Right lung (tissue), 10 donors: ENCODE measurements at places on chromosomes 5 and 9. TPM values are rescaled to one million over a fixed set of nuclear protein-coding genes. Genes with fewer than 3 reads are reported as not detected.
A peak's percentile ranks its signal among the peaks of the same experiment; 100 is the strongest.

DNA sequence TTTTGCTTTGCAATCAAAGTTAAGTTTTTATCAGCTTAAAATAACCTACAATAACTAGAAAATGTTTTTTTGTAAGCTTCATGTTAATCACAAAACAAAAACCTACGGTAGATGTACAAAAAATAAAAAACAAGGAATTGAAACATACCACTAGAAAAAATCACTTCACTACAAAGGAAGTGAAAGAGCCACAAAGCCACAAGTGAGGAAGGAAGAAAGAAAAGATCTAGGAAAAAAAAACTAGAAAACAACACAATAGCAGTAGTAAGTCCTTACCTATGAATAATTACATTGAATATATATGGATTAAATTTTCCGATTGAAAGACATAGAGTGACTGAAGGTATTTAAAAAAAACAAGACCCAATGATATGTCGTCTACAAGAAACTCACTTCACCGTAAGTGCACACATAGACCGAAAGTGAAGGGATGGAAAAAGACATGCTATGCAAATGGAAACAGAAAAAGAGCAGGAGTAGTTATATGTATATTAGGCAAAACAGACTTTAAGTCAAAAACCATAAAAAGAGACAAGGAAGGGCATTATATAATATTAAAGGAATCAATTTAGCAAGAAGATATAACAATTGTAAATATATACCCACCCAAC lies 13.4 kb upstream of the ZDHHC21 start:
- no peak for DNase-seq

GRCh38 chr5:7246287-7246686 lies 149.7 kb upstream of the ADCY2 start:
- no peak for DNase-seq

- no peak for DNase-seq
These were observed 4.3 kb upstream of the TRIO start for GRCh38 chr5:14138608-14139540.

DNA sequence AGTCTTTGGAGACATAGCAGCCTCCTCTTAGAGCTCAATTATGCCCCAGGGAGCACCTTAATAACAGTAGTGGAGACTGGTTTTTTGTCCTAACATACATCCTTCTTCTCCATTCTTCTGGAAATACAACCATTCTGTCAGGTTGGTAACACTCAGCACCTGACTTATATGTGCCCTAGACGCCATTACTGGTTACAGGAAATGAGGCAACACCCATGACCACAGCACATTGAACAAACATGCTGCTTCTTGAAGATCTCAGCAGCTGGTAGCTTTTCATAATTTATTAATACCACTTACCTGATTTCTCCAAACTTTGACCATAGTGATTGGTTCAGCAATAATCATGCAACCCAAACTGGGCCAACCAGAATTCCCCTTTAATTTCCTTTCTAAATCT lies 25.1 kb upstream of the TRPM3 start:
- no peak for DNase-seq

DNA sequence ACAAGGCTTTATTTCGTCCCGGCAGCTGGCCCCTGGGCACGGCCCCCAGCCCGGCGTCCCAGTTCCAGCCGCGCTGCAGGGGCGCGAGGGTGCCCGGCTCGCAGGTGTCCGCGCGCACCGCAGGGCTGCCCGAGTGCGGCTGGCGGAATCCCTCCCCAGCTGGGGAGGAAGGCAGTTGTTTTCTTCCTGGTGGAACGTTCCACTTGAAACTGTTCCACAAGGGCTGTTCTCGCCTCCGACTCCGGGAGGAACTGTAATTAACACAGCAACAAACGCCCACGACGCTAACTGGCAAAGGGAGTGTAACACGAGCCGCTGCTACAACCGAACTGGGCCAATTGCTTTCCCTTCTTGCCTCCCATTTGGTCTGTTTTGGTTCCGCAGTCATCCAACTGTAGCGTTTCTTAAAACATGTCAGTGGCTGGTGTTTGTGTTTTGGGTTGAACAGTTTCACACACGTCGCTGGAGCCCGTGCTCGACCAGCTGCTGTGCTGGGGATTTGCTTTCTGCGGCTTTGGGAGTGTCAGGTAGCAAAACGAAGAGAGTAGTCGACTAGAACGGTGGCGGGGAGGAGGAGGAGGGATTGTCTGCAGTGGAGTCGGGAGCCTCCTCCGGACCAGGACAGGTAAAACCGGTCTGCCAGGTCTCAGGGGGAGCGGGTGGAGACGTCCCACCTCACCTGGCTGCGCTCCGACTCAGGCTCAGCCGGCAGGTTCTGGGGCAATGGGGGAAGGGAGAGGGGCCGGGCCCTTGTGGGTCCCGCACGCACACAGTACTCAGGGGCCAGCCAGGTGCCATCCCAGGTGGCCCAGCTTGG lies 131.6 kb upstream of the NIPBL start:
- DNase-seq: peak; percentile 73

DNA sequence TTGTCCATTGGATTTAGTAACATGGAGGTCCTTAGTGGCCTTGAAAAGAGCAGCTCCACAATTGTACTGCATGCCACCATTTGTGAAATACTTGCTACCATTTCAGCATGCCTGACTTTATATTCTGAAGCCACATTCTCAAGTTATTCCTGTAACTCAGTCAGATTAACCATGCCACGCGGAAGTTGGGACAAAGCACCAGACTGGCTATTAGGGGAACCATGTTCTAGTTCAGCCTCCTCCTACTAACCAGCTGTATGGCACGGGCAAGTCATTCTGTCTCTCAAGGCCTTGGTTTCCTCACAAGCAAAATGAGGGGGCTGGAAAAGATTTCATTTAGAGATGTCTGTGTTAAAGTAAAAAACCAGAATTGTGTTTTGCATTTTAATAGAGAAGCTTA lies 418.0 kb downstream of the PLK2 start:
- DNase-seq: no peak

The WNT8A gene
- not detected for polyA plus RNA-seq

DNA sequence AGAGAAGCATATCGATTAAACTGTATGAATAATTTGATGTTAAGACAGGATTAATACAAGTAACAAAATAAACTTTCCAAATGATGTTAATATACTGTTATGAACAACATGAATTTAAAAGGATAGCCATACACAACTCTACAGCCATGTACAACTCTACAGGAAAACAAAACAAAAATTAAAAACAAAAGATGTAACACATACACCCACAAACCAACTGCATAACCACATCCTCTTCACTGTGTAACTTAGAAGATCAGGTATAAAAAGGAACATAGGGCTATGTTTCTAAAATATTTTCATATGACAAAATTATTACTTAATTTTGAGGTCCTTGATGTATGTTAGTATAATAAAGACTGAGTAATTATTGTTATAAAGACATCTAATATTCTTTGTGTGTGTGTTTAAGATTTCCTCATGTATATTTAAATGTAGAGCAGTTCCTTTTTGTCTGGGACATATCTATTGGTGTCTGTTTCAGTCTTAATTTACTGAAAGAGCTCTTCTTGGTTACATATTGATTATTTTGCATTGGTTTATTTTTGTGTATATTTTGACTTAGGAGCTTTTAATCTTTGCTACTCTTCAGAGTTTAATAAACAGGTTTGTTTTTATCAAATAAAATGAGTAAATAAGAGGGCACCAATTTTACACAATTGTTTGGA lies 966.8 kb upstream of the CTNND2 start:
- DNase-seq: no peak

DNA sequence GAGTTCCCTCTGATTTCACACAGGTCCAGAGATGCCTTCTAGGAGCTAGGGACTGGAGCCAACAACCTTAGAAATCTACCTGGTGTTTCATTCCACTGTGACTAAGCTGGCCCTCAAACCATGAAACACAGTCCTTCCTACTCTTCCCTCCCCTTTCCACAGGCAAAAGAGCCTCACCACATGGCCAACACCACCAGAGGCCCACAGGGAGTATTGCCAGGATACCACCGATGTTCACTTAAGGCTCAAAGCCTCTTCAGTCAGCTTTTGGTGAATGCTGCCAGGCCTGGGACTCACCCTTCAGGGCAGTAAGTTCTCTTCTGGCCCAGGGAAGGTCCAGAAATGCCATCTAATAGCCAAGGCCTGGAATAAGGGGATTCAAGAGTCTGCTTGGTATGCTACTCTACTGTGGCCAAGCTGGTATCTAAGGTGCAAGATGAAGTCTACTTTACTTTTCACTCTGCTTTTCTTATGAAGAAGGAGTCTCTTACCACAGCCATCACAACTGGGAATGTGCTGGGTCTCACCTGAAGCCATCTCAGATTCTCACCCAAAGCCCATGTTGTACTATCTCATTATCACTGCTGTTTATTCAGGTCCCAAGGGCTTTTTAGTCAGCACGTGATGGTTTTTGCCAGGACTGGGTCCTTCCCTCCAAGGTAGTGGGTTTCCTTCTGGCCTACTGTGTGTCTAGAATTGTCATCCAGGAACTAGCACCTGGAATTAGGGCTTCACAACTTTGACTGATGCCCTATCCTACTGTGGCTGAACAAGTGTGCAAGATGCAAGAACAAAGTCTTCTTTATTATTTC lies 1018.4 kb downstream of the TAF11L14 start:
- no peak for DNase-seq

The MRPS30 gene
- polyA plus RNA-seq: 61.1 TPM

- no peak for DNase-seq
These were observed 330.8 kb upstream of the RFX3 start for GRCh38 chr9:3856592-3856991.

The ROPN1L gene
- polyA plus RNA-seq: 7.9 TPM

DNA sequence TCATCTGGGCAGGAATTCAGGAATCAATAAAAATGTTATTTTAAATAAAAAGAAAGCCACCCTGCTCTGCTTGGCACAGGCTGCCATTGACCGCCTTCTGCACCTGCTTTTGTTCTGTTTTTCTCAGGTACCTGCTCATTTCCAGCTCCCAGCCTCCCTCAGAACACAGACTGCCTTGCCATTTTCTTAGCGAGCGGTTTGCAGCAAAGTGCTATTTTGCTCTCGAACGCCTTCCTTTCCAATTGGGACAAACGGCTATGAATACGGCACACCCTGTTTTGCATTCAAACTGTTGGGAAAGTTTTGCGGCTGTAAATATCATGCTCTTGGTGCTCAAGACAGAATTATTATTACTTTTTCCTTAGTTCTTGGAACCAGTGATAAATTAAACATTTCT lies 25.1 kb upstream of the FCN1 start:
- DNase-seq: no peak

DNA sequence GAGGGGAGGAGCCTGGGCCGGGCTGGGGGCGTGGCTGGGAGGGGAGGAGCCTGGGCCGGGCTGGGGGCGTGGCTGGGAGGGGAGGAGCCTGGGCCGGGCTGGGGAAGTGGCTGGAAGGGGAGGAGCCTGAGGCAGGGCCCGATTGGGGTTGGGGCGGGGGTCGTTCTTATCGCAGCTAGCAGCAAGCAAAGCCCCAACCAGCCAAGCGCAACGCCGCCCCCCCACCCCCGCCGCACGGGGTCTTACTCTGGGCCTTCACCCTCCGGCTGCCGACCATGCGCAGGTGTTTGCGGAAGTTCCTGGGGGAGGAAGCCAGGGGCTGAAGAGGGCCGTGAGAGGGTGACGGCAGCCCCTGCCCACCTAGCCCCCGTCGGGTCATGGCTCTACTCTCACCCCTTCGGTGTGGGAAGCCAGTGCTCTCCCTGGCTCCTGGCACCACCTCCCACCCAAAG lies 5.0 kb downstream of the NSMF start:
- no peak for DNase-seq

The LRRC19 gene
- 0.81 TPM for polyA plus RNA-seq
